ENCODE measurements at places on chromosomes 16 and 17.

- DNase-seq, result no peak
Measured at GRCh38 chr17:55776271-55776670, 25.4 kb downstream of the PCTP start.

DNA sequence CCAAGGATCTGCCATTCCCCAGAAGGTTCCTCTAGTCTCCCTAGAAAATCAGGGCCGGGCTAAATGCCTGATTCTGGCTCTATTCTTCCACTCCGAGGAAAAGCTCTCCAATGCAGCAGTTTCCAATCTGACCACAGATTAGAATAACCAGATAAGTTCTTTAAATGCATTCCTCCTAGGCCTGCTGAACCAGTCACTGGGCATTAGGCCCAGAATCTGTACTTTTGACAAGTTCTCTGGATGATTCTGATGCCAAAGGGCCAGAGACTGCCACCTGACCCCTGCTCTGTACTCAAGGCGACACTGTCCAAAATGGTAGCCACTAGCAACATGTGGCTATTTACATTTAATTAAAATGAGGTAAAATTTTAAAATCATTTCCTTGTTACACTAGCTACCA, 22.3 kb downstream of the MAP3K14 start:
- no peak for DNase-seq

DNA sequence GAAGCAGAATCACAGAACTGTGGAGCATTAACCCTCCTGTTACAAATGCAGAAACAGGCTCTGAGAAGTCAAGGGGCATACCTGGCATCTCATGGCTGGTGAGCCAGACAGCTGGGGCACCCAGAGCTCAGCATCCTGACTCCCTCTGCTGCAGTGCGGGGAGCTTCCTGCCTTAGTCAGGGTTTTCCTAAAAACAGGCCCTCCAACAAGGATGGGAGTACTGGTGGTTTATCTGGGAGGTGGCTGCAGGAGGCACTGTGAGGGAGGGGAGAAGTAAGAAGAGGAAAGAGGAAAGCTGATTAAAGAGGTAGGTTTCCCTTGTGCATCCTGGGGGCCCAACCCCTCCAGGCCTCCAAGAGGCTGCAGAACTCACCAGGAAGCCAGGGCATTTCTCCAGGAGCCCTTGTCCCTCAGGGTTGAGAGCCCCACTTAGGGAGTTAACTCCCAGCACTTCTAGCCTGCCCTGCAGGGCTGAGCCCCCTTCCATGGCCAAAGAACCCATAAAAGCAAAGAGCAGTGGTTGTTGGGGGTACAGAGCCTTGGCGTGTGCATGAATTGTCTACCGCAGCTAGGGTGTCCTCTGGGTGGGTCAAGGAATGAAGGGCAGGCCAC, 261.5 kb upstream of the RPL38 start:
- DNase-seq, result no peak

GRCh38 chr17:29344201-29344856, 45.8 kb upstream of the TAOK1 start:
- no peak for DNase-seq

DNA sequence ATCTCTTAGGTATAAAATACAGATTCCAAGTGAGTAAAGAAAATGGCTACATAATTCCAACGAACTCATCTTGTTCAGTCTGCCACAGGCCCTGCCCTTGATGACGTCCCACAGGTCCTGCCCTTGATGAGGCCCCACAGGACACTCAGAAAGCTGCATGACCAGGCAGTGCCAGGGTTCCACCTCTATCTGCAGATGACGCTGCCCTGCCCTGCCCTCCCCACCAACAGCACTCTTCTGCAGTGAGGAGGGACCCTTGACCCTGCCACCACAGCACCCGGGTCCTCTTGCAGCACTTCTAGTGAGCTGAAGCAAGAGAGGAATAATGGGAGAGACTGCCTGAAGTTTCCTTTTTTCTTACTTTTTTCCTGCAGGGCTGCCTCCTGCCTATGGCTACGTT, 118.4 kb downstream of the VPS53 start:
- no peak for DNase-seq

GRCh38 chr17:78163881-78164747, 4.3 kb upstream of the SYNGR2 start:
- DNase-seq, result no peak

DNA sequence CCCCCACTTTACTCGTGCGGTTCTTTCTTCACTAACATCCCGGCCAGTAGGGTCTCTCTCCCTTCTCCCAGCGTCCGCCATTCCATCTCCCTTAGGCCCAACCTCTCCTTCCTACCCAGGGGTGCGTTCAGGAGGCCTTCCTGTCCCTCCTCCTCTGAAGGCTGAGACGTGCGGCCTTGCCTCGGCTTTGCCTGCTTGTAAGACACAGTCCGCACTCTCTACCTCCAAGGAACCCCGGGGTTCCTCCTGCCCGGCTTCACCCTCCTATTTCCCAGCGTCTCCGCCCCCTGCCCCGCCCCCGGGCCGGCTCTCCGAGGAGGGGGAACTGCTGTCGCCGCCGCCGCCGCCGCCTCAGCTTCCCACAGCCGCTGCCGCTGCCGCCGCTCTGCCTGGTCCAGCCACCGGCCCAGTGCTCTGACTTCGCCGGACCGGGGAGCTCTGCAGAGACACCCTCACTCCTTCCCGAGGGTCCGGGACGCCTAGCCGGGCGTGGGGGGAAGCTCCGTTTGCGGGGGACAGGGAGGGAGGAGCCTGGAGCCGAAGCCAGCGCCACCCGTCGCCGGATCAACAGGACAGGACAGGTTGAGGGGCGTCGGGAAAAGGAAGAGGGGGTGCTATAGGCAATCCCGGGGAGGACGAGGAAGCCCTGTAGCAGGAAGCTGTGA, 1.2 kb upstream of the FGF11 start:
- no peak for DNase-seq

GRCh38 chr16:86213437-86214205, 296.7 kb upstream of the FOXF1 start:
- DNase-seq, result no peak

- DNase-seq, result no peak
Measured at GRCh38 chr17:18318117-18318516, 3.0 kb downstream of the SMCR8 start.

GRCh38 chr17:62765351-62765750, 42.8 kb downstream of the MARCHF10 start:
- DNase-seq, result no peak

DNA sequence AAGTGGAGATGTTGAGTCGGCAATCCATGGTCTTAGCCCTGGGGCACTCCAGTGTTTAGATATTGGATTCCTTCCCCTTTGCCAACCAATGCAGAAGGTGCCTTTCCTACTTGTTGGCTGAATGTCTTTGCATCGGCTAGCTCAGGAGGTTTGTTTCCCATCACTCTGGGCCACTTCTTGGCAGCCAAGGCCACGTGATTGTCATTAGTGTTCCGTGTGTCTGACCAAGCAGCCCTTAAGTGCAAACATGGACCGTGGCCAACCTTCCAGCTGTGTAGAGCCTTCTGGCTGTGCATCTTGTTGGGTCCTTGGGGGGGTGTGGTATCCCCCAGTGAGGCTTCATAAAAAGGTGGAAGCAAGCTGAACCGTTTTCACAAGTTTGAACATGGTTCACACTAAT, 66.0 kb downstream of the GNAO1 start:
- no peak for DNase-seq

- DNase-seq, result no peak
Measured at GRCh38 chr17:73064084-73064938, 28.2 kb downstream of the SLC39A11 start.

DNA sequence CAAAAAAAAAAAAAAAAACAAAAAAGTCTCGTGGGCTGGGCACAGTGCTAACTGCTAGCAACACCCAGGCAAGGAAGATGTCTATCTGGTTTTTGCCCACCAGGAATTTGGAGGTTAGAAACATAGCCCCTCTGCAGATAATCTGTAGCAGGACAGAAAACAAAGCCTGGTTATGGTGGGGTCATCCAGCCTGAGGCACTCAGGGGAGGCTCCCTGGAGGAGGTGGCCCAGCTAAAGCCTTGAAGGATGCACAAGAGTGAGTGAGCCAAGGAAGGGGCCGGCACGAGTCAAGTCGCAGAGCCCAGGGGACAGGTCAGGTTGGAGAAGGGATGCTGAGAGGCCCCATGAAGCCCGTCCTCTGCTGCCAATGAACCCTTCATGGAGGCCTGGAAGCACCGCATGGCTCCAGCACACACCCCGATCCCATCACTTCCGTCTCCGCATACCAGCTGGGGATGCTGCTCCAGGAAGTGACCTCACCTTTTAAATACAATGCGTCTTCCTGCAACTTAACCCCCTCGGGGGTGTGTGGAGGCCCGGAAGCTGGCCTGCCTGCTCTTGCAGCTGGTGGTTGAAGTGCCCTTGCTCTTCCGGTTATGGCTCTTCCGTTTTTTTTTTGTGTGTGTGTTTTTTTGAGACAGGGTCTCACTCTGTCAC, 86.5 kb downstream of the ENGASE start:
- DNase-seq, result no peak

DNA sequence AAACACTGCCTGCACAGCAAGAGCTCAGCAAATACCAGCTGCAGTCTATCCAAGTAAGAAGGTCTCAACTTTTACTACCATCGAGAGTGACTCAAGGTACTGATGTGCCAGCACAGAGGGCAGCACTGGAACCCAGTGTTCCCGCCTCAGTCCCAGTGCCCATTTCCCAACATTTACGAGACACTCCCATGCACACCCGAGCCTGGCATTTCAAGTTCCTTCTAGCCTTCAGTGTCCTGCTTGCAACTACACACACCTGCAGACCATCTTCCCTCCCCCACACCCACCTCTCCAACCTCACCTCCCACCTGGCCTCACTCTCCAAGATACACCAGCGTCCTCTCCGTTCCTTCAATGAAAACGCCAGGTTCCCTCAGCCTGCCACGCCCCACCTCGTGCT, 3.2 kb downstream of the KLHDC4 start:
- no peak for DNase-seq

DNA sequence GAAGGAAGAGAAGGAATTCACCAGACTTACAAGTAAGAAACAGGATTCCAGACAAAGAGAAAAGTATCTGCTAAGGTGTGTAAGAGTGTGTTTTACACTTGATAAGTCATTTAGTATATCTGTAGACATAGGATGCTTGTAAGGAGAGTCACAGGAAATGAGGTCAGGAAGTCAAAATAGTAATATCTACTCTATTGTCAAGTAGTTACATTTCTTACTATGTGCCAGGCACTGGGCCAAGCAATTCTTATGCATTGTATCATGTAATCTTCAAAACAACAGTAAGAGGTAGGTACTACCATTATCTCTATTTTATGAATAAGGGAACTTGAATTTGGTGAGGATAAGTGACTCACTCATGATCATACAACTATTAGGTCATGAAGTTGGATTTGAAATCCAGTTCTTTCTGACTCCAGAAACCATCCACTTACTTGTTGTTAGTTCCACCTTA, 129.1 kb downstream of the SNX11 start:
- no peak for DNase-seq

- no peak for DNase-seq
Measured at GRCh38 chr17:10631701-10632100, 25.4 kb downstream of the MYH3 start.

DNA sequence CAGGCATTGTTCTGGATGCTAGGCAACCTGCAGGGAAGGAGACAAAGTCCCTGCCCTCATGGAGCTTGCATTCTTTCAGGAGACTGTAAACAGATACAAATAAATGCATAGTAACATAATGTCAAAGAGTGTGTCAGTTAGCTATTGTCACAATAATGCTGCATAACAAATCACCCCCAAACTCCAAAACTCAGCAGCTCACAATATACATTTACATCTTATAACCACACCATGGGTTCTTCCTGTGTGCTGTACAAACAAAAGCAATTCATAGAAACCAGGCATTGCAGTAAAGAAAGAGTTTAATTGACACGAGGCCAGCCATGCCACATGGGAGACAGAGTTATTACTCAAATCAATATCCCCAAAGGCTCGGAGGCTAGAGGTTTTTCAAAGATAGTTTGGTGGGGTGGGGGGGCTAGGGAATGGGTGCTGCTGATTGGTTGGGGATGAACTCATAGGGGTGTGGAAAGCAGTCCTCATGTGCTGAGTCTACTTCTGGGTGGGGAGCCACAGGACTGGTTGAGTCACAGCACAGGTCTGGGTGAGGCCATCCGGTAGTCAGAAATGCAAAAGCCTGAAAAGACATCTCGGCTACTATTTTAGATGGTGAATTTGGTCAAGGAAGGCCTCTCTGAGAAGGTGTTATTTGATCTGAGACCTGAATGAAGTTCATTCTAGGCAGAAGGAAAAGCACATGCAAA, 79.0 kb downstream of the GPRC5B start:
- DNase-seq, result no peak

DNA sequence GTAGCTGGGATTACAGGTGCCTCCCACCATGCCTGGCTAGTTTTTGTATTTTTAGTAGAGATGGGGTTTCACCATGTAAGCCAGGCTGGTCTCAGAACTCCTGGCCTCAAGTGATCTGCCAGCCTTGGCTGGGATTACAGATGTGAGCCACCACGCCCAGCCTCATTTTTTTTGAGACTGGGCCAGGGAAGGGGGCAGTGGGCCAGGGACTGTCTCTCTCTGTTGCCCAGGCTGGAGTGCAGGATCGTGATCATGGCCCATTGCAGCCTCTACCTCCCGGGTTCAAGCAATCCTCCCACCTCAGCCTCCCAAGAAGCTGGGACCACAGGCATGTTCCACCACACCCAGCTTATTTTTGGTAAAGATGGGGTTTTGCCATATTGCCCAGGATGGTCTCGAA, 16.0 kb downstream of the RSL1D1 start:
- no peak for DNase-seq

DNA sequence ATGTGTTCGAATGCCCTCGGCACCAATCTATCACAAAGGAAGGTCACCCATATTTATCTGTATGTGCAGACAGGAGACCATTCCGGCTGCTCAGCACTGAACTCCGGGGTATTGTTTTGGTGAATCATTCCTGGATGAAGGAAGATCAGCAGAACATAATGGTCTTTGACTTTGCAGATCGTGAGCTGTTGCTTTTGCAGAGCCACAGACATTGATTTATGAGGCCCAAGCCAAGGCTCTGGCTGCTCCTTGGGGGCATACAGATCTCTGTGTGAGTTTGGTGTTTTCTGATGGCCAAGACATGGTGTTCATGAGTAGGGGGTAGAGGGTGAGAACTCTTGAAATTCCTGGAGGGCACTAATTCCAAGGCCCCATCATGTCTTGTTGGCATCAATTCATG, 458.8 kb upstream of the HSBP1 start:
- DNase-seq, result no peak
